ENCODE measurements at places on chromosomes 16 and 17. TPM values are rescaled to one million over a fixed set of nuclear protein-coding genes. Genes with fewer than 3 reads are reported as not detected.

DNA sequence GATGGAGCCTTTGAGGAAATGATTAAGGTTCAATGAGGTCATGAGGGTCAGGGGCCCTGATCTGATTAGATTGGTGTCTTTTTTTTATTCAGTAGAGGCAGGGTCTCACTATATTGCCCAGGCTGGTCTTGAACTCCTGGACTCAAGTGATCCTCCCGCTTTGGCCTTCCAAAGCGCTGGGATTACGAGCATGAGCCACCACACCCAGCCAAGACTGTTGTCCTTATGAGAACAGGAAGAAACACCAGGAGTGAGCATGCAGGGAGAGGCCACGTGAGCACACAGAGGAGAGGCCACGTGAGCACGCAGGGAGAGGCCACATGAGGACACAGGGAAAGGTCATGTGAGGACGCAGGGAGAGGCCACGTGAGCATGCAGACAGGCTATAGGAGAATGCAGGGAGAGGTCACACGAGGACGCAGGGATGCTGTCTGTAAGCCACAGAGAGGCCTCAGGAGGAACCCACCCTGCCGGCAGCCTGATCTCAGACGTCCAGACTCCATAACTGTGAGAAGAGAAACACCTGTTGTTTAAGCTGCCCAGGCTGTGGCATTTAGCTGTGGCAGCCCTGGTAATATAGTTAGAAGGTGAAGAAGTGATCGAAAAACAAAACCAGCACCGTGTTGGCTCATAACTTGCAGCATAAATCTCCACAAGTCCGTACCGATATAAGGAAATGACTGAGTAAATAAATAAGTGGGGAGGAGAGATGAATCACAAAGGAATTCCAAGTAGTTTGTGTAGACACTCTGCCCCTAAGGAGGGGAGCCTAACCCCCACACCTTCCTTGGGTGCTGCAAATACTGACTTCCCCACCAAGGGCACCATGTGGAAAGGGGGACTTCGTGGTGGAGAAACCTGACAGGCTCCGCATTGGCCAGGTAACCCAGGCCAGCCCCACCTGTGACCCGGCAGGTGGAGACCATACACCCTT, 14.6 kb upstream of the CSNK1D start:
- no peaks in the 10 kb centered on the region for H3K36me3 ChIP-seq
- H3K27ac ChIP-seq = no peak overlapping the region
- H3K4me1 ChIP-seq = peaks cover 17% of the 10 kb centered on the region
- peak; percentile 72 for DNase-seq
- H3K27me3 ChIP-seq = no peaks in the 10 kb centered on the region

- H3K36me3 ChIP-seq = peaks cover 7% of the 10 kb centered on the region
- no peak overlapping the region for H3K27ac ChIP-seq
- DNase-seq = peak; percentile 3
Observed at GRCh38 chr16:87306516-87306915, 10.7 kb downstream of the C16orf95 start.

GRCh38 chr17:79011451-79012147, 2.0 kb upstream of the CANT1 start:
- H3K27ac ChIP-seq = peak overlapping the region; percentile 61
- H3K4me1 ChIP-seq = peaks cover 30% of the 10 kb centered on the region
- DNase-seq = peak; percentile 13
- no peaks in the 10 kb centered on the region for H3K27me3 ChIP-seq
- H3K4me3 ChIP-seq = peak overlapping the region; percentile 21

- no peak for DNase-seq
- peaks cover 5% of the 10 kb centered on the region for H3K4me1 ChIP-seq
- no peak overlapping the region for H3K4me3 ChIP-seq
- H3K27me3 ChIP-seq = no peaks in the 10 kb centered on the region
- no peak overlapping the region for H3K27ac ChIP-seq
Observed at GRCh38 chr16:28572696-28573510, 19.2 kb downstream of the SGF29 start.

GRCh38 chr17:30376621-30377452, 1.9 kb upstream of the CPD start:
- peak overlapping the region; percentile 1 for H3K27ac ChIP-seq
- no peaks in the 10 kb centered on the region for H3K36me3 ChIP-seq

The RBFOX1 gene
- not detected for total RNA-seq

The ABCC11 gene
- total RNA-seq = under 0.01 TPM

The HAS3 gene
- 1.4 TPM for total RNA-seq

The PITPNM3 gene
- total RNA-seq = 1.8 TPM
